A549 (cell line): ENCODE measurements at places on chromosomes 1 and 21. TPM values are rescaled to one million over a fixed set of nuclear protein-coding genes. Genes with fewer than 3 reads are reported as not detected.
A peak's percentile ranks its signal among the peaks of the same experiment; 100 is the strongest.

- DNase-seq: no peak
Measured at GRCh38 chr1:200885623-200886402, 8.9 kb upstream of the INAVA start.

DNA sequence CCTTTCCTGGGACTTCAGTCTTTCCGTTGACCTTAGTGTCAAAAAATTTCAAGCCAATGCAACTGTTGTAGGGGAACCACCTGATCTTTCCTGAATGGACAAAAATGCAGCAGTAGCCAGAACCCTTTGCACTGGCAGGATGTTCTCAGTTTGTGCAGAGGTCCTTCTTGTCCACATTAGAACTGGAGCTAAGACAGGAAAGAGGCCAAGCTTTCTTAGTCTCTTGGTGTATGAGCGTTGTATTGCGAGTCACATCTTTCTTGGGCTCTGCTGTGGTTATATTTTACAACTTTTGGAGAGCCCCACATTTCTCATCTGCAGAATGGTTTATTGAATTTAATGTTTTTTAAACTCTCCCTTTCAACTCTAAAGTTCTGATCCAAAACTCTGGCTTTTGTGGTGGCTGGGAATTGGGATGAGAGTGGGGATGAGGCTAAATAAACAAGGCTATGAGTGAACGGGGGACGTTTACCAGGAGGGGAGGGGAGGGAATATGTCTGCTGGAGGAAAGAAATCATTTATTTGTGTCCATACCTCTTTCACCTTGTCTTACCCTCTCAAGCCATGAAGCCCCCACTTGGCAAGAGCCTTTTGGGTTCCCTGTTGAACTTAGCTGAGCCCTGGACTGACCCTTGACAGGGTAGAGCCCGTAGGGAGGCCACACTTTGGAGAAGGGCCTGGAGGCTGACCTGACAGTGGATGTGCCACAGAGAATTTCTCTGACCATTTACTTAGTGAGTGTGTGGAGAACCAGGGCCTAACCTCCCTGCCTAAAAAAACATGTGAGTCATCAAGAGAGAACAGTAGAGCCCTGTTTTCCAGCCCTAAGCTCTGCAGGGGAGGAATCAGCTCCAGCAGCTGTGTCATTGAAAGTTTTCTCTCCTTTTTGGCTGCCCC, 586 bp downstream of the CHI3L2 start:
- DNase-seq: peak; percentile 28

F13B gene
- polyA plus RNA-seq: 0.19 to 0.33 TPM (median 0.21 TPM) in 3 replicates

- DNase-seq: no peak
Measured at GRCh38 chr1:86906419-86906818, 7.5 kb downstream of the SELENOF start.

ZZZ3 gene
- polyA plus RNA-seq: 20.7 to 25.6 TPM (median 22.7 TPM) in 3 replicates

HMCN1 gene
- polyA plus RNA-seq: 0.01 to 0.12 TPM (median 0.03 TPM) in 3 replicates

GRCh38 chr1:150161747-150162581, 12.2 kb downstream of the PLEKHO1 start:
- DNase-seq: no peak

DNA sequence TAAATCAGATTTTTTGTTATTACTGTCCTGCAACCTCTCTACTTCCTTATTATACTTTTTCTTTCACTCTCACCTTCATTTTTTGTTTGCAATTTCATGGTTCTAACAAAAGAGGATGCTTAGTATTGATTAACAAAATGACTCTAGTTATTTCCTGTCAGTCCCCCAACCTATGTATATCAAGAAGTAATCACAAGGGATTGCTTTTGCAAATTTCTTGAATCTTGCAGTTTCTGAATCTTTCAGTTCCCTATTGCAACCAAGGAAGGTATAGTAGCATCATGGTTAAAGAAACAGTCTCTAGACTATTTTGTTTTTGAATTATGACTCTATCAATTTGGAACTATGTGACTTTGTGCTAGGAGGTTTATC, 446.9 kb downstream of the NEGR1 start:
- no peak for DNase-seq

DNA sequence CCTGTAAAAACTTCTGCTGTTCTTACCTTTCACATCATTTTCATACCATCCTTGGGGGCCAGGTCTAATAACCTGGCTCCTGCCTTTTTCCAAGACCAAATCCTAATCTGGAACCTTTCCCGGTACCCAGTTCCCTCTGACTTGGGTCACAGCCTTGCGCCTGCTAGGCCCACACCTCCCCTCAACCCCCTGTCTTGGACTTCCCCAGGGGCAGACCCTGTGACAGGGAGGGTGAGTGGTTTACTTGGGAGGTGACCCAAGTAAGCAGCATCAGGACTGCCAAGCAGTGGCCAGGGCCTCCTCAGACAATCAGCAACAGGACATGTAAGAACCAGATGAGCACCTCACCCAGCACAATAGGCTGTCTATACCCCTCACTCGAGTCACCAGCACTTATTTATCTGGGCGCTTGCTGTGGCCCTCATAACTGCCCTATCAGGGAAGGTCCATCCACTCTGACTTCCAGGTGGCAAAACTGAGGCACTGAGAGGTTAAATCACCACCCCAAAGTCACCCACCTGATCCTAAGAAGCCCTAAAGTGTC, 124.7 kb downstream of the MATN1 start:
- DNase-seq: no peak

DNA sequence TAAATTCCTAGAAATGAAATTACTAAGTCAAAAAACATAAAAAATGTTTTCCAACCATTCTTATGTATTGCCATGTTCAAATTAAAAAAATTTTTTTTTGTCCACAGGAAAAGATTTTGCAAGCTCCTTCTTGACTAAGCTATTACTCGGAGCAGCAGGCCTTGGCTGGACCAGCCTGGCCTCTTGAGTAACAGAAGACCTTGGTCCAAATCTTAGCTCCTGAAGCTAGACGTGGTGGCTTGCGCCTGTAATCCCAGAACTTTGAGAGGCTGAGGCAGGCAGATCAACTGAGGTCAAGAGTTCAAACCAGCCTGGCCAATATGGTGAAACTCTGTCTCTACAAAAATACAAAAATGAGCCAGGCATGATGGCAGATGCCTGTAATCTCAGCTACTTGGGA, 77.6 kb downstream of the CLSTN1 start:
- DNase-seq: no peak

SAMSN1 gene
- polyA plus RNA-seq: 0.05 TPM in 1 of 3 replicates, not detected in the others

FAM151A gene
- polyA plus RNA-seq: not detected in 3 replicates

DNA sequence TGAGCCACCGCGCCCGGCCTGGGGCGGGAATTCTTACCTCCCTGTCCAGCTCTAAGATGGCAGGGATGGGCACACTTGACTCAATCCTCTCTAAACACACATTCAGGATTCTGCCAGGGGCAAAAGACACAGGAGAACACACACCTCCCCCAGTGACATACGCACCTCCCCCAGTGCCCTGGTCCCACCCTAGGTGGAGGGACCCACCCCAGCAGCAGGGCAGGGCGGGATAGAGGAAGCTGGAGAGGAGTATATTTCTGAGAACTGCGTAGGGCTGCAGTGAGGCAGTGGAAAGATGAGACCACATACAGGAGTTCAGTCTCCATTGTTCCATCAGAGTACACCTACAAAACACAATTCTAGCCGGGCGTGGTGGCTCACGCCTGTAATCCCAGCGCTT, 92.5 kb downstream of the SDCCAG8 start:
- DNase-seq: no peak

GRCh38 chr1:153547560-153548551, 1.2 kb downstream of the S100A3 start:
- DNase-seq: no peak

- DNase-seq: no peak
Measured at GRCh38 chr1:221670081-221670480, 71.8 kb downstream of the DUSP10 start.

- DNase-seq: no peak
Measured at GRCh38 chr1:156477526-156478249, 22.9 kb downstream of the MEF2D start.

DNA sequence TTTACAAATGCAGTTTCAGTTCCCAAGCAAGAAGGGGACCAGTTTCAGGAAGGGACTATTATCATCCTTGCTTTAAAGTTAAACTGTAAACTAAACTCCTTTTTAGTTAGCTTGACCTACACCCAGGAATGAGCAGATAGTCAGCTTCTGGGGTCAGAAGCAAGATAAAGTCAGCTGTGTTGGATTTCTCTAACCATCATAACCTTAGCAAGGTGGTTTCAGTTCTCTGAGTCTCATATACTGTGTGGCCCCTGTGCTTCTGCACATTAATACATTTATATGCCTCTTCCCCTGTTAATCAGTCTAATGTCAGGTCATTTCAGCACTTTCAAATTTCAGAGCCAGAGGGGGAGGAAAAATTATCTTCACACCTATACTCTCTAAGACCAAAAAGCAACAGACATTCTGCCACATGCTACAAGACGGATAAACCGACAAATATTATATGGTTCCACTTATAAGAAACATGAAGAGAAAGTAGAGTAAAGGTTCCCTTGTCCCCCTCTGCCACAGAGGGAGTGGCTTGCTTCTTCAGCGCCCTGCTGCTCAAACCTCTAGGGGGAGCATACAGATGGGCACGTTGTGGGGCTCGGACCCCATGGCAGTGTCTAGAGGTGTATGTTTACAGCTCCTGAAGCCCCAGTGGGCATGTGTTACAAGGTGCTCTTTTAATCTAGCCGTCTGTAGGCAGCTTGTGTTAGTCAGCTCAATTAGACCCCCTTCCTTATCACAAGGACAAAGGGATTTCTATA, 89.1 kb downstream of the SMYD3 start:
- DNase-seq: no peak

DNA sequence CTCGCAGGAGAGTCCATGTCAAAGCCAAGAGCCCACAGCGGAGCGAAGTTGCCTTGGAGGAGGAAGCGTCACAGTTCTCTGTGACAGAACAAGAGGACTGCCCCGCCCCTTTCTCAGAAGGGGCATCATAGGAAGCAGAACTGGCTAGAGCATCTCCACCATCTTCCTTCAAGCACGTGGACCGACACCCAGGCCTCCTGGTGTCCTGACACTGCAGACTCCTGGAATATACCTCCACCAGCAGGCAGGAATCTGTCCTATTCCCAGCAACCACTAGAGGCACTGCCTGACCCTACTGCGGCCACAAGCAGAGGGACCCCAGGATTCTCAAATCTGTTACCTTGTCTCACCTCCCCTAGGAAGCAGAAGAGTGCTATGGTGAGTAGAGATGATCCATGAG, 37.8 kb downstream of the GPA33 start:
- peak; percentile 49 for DNase-seq

GRCh38 chr1:41496080-41497055, 11.9 kb upstream of the EDN2 start:
- no peak for DNase-seq

- peak; percentile 72 for DNase-seq
Measured at GRCh38 chr1:9867408-9868243, 42.4 kb downstream of the CTNNBIP1 start.

FCGR3A gene
- not detected in 3 replicates for polyA plus RNA-seq

IGSF3 gene
- 15.9 to 18.5 TPM (median 17.4 TPM) in 3 replicates for polyA plus RNA-seq

DNA sequence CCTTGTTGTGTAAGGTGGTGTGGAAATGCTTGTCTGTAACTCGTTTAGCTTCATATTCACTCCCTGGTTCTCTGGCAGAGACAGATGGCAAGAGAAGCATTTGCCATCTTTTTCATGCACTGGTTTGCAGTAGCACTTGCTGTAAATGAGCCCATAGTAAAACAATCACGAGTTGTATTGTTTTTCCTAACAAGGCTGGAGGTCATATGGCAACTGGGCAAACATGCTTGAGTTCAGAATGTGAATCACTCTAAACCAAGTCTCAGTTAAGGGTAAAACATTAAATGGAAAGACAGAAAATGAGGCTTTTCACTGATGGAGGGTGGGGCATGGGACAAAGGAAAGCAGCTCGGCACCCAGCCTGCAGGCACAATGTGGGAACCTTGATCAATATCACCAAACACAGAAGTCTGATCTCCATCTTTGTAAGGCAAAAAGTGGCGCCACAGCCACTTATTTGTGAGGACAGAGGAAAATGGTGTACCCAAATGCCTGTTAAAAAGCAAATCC, 26.5 kb upstream of the LPAR3 start:
- no peak for DNase-seq

DNA sequence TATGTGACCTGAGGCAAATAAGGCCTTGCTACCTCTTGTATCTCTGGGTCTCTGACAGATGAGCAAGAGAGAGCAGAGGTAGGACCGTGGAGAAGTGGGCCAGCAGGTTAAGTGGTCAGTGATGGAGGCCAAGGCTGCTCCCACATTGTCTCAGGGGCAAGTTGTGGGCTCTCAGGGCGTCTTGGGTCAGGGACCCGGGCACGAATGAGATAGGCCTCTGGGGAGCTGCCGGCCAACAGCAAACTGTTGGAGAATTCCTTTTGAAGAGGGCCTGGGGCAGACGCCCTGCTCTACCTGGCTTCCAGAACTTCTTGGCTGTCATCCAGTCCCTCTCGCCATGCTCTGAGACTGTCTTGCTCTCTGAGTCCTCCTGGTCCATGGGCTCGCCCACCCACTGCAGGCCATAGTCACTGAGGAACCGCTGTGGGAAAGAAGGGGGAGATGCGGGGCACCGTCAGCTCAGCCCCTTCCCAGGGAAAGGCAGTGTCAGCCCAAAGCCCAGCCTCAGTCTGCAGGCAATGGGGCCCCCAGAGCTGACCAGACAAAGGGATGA, 12.4 kb downstream of the UBXN11 start:
- no peak for DNase-seq

DNA sequence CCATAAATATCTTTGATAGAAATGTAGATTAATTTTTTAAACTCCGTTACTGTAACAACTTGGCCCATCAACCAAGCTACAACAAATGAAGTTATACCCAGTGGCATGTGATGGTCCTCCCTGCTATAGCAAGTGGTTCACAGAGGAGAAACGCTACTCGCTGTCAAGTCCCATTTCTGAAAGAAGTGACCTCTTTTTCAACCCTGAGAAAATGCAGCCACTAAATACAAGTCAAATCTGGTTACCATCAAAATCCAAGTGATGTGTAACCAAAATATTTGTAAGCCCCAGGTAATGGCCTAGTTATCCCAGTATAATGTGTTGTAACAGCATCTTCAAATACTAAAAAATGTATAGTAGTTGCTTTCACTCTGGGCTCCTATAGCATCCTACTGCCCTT, 151.8 kb downstream of the MIS18A start:
- no peak for DNase-seq

- no peak for DNase-seq
Measured at GRCh38 chr1:76343356-76343755, 268.8 kb downstream of the ST6GALNAC3 start.

- DNase-seq: peak; percentile 49
Measured at GRCh38 chr1:210292231-210292871, 36.4 kb upstream of the HHAT start.

- no peak for DNase-seq
Measured at GRCh38 chr1:19967808-19968207, 11.6 kb downstream of the PLA2G2A start.

PBX1 gene
- 46.5 to 53.4 TPM (median 47.8 TPM) in 3 replicates for polyA plus RNA-seq

RAB3B gene
- 10.9 to 15.1 TPM (median 13.6 TPM) in 3 replicates for polyA plus RNA-seq

SPATA17 gene
- 2.9 to 3.4 TPM (median 3.3 TPM) in 3 replicates for polyA plus RNA-seq

GRCh38 chr1:71019233-71019969, 28.2 kb downstream of the PTGER3 start:
- no peak for DNase-seq

DNA sequence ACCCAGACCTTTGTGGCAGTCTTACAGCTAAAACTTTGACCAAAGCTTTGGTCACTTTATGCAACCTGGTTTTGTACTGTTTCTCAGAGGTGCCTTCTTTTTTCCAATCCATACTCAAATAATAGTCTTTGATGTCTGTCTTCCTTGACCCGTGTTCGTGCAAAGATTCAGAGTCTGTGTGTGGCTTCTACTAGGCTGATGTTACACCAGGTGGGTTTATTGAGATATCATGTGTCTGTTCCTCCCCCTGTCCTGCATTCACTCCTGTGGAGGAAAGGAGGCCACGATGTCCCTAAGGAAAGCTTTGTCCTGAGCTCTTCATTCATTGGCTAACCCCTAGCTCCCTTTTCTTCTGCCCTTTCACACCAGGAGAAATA, 15.0 kb upstream of the IKBKE start:
- no peak for DNase-seq

GRCh38 chr21:42737951-42738590, 84.7 kb downstream of the PDE9A start:
- no peak for DNase-seq

- DNase-seq: no peak
Measured at GRCh38 chr1:198604975-198605374, 33.9 kb upstream of the PTPRC start.
